A172 (cell line): ENCODE measurements at places on chromosomes 1 and 21. TPM values are rescaled to one million over a fixed set of nuclear protein-coding genes. Genes with fewer than 3 reads are reported as not detected.

The GJA4 gene
- not detected in 2 replicates for total RNA-seq

The PSMG1 gene
- 162 and 207 TPM in 2 replicates for total RNA-seq

The PPT1 gene
- total RNA-seq: 78.7 and 88.3 TPM in 2 replicates

GRCh38 chr1:234608025-234608910 lies 1.7 kb downstream of the IRF2BP2 start:
- peak; percentile 97 for DNase-seq

GRCh38 chr1:240001177-240001740 lies 90.4 kb upstream of the FMN2 start:
- no peak for DNase-seq
